ENCODE measurements at places on chromosomes 2 and 18. TPM values are rescaled to one million over a fixed set of nuclear protein-coding genes. Genes with fewer than 3 reads are reported as not detected.

- no peak for DNase-seq
These were observed 206.8 kb upstream of the HDAC4 start for GRCh38 chr2:239607517-239608191.

- no peak for DNase-seq
These were observed 359 bp downstream of the TGFBRAP1 start for GRCh38 chr2:105329197-105329554.

- no peak for DNase-seq
These were observed 756.4 kb upstream of the CDH7 start for GRCh38 chr18:64994370-64994769.

DNA sequence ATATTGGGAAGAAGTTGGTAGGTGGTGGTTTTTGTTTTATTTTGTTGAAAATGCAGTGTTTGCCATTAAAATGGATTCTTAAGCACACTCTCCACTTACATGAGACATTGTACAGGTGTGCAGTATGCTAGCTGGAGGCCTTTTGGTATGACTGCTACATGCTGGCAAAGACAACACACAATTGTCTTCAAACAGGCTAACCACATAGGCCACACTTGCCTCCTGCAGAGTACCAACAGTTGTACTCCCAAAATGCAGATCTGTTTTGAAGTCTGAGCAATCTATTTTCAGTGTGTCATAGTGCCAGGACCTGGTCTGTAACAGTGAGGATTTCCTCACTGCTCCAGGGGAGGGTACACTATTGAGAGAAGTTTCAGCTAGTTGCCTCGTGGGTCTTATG, 213.6 kb downstream of the ZRANB3 start:
- no peak for DNase-seq

DNA sequence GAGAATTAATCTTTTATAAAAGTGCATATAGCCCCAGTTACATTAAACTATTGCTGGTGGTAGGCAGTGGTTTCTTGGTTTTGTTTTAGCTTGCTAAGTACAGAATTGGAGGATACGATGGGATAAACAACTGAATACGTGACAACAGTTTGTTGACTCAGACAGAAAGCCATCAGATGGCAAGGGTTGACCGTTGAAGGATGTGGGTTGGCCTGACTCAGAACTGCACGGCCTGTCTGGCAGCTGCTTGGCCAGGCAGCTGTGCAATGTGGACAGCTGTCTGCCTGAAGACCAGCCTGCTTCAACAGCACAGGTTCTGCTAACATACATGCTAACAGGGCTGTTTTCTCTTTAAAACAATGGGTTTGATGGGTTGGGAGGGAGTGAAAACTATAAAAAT, 46.6 kb downstream of the PRKRA start:
- no peak for DNase-seq

GRCh38 chr2:42906111-42906556, 113.8 kb upstream of the HAAO start:
- no peak for DNase-seq

DNA sequence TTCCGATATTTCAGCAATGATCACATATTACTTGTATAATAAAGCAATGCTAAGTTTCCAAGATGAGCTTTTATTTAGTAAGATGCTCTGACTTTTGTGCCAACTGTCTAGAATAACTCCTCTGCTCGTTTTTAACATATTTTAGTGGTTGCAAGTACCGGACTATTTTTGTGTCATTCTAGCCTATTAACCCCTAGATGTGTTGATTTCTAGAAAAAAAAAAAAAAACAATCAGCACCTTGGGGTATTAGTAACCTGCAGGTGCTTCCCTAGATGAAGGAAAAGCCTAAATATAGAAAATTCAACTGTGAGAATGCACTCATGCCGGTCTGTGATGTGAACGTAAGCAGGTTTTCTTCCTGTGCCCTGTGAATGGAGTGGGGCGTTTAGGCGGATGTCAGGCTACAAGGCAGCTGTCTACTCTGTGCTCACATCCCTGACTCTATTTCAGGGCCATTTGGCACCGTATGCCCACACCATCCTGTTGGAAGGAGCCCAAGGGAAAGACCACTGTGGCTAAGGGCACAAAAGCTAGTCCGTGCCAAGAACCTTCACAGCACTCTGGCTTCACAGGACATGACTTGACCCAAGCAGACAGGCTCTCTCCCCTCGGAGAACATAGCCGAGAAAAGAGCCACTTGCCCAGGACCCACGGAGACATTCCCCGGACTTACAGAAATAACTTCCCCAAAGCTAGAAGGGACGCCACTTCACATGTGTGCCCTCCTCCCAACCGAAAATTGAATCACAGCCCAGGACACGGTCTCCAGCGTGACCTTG, 60.9 kb upstream of the AGAP1 start:
- no peak for DNase-seq

- DNase-seq, result no peak
These were observed 9.8 kb downstream of the MYOM1 start for GRCh38 chr18:3209859-3210569.

- DNase-seq, result no peak
These were observed 24.1 kb upstream of the PLEKHM3 start for GRCh38 chr2:208049441-208049840.

DNA sequence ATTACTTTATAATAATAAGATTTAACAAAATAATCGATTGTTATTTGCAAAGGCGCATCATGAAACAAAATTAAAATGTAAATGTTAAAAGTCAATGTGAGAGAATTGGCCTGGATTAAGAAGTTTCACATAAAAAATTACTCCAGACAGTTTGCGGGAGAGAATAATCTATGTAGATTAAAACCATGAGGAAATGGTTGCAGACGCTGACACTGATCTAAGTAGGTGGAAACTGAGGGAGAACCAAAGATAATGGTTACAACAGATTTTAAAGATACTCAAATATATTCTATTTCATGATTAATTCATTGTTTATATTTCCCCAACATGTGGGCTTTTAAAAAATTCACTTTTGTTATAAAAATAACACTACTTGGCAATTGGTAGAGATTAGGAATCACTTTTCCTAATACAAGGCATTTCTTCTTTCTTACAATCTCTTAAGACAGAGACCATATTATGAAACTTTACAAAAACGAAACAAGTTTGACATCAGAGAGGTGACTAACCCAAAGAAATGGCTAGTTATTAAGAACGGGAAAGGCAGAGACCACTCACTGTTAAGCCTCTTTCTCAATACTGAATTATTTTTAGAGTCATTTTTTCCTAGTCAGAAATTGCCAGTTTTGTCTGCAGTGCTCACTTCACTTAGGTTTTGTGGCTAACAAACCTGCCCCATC, 1.6 kb downstream of the KANSL1L start:
- no peak for DNase-seq

Gene PSMG2
- 39.5 TPM for total RNA-seq

Gene DAPL1
- not detected for total RNA-seq

Gene CYP1B1
- total RNA-seq, result 17.7 TPM

Gene GCG
- total RNA-seq, result not detected

Gene EFR3B
- 8.7 TPM for total RNA-seq
